ENCODE measurements at places on chromosomes 11 and 22.

DNA sequence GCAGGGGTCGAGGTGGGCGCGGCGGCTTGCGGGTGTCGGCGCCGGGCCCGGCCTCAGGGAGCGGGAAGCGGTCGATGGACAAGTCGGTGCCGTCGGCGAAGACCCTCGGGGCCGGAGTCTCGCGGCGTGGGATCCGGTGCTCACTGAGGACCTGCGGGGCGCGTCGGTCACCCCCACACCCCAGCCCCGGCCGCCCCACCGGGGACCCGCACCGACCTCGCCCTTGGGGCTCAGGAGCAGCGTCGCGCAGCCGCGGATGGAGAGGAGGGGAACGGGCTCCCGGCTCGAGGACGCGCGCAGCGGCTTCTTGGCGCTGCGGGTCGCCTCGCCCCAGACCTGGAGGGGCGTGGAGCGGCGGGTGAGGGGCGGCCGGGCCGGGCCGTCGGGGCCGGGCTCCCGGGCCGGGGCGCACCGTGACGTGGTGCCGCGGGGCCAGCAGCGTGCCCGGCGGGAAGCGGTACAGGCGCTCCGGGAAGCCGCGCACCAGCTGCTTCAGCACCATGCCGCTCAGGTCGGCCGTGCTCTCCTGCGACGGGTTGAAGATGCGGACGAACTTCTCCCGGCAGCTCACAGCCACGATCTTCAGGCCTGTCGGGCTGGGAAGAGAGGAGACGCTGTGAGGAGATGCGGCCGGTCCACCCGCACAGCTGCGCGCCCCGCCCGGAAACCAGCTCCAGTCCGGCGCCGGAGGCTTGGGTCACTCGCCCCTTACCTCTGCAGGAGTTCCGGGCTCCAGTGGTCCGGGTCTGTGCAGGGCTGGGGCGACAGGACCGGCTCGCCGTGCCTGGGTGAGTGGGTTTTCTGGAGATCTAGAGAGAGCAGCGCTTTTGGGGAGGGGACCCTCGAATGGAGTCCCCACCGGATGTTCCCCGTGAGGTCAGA is 4.5 kb downstream of the LMNTD2 start:
- DNase-seq, result peak; percentile 65

- DNase-seq, result no peak
Measured at GRCh38 chr22:39518996-39519680, 1.2 kb upstream of the ATF4 start.

DNA sequence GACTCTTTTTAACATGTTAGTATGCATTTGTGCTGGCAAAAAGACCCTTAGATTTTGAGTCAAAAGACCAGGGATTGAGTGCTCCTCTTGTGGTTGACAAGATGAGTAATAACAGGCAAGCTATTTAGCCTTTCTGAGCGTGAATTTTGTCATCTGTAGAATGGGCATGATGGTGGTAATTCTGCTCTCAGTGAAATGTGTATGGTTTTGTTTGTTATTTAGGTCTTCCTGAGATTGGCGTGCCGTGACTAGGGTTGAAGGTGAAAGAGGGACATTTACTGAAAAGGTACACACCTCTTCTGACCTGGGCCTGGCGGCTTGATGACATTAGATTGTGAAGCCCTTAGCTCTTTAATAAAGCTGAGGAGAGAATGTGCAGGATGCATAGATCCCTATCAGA is 8.4 kb upstream of the CEP295 start:
- DNase-seq, result no peak

DNA sequence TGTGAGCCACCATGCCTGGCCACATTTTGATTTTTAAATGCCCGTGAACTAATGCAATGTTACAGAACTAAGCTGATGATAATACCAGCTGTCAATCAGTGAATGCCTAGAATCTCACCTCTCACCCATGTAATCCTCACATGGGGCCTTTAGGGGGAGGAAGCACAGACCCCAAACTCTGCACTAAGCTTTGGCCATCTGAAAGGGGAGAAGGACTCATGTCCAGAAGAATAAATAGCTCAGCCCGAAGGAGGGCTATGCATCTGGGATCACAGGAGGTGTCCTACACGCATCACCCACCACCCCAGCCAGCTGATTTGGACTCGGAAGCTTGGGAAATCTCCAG is 36.0 kb upstream of the YPEL1 start:
- DNase-seq, result no peak

- DNase-seq, result no peak
Measured at GRCh38 chr22:17951315-17951714, 73.0 kb downstream of the MICAL3 start.
